ENCODE measurements at places on chromosomes 13 and 19.

DNA sequence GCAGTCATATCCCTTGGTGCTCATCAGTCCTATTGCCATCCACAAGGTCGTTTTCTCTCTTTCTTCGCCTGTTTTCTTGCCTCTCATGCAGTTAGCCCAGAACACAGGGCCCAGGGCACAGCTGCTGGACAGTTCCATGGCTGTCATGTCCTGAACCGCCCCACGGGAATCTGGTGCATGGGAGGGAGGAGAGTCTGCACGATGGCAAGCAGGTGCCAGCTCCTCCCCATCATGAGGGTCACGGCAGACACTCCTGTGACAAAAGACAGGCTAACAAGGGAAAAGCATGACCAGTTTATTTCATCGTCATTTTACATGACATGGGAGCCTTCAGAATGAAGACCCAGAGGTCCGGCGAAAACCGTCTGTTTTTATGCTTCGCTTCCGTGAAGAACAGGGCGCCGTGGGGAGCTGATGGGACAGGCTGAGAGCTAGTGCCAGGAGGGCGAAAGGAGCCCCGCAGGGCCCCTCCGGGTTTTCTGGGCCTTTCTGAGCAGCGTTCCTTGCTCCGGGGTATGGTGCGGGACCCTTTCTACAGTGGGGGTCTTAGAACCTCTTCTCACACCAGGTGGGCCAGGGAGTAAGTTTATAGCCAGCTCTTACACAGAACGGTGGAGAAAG is 135.7 kb downstream of the STK24 start:
- DNase-seq, result no peak

- no peak for DNase-seq
Measured at GRCh38 chr13:107865318-107865575, 350.1 kb downstream of the LIG4 start.

GRCh38 chr13:37919329-37919880 is 49.8 kb upstream of the TRPC4 start:
- DNase-seq, result no peak

- DNase-seq, result no peak
Measured at GRCh38 chr19:47258895-47259555, 2.7 kb downstream of the CCDC9 start.

DNA sequence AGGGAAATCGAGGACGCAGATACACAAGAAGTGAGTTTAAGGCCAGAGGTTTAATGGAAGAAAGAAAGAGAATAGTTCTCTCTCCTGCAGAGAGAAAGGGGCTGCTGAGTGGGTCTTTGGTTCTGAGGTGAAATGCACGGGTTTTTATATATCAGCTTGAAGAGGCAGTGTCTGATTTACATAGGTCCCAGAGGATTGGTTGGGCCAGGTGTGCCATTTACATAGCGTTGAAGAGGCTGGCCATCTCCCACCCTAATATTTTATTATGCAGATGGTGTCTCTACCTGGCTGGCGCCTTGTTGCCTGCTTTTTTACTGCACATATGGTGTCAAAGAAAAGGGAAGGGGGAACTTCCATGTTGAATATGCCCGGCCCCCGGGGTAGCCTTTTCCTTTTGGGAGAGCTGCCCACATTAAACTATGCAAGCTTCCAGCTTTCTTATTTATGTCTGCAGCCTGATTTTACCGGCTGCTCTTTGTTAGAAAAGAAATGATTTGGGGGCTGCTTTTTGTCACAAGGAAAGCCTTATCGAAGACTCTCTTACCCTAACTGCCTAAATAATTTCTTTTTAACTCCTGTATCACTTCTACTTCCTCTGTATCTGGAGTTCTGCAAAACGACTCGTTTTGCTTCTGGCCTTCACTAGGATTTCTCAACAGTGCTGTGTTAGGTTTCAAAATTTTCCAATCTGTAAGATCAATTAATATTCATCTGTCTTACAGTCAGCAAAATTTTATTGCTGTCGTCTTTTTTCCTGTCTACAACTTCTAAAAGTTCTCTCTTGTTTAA is 268.5 kb downstream of the B3GLCT start:
- no peak for DNase-seq

DNA sequence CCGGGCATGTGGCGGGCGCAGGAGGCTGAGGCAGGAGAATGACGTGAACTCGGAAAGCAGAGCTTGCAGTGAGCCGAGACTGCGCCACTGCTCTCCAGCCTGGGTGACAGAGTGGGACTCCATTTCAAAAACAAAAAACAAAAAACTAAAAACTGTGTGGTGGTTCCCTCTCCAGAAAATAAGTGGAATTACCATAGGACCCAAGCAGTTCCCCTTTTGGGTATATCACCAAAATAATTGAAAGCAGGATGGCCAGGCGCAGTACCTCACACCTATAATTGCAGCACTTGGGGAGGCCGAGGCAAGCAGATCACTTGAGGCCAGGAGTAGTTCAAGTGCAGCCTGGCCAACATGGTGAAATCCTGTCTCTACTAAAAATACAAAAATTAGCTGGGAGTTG is 15.7 kb upstream of the LDLR start:
- no peak for DNase-seq

GRCh38 chr13:29535663-29536655 is 59.5 kb downstream of the SLC7A1 start:
- no peak for DNase-seq

GRCh38 chr13:107205318-107206104 is 637.6 kb upstream of the ARGLU1 start:
- DNase-seq, result peak; percentile 35

GRCh38 chr13:79196843-79197242 is 209.2 kb downstream of the RBM26 start:
- DNase-seq, result no peak

GRCh38 chr13:85728811-85729210 is 70.4 kb downstream of the SLITRK6 start:
- DNase-seq, result no peak

DNA sequence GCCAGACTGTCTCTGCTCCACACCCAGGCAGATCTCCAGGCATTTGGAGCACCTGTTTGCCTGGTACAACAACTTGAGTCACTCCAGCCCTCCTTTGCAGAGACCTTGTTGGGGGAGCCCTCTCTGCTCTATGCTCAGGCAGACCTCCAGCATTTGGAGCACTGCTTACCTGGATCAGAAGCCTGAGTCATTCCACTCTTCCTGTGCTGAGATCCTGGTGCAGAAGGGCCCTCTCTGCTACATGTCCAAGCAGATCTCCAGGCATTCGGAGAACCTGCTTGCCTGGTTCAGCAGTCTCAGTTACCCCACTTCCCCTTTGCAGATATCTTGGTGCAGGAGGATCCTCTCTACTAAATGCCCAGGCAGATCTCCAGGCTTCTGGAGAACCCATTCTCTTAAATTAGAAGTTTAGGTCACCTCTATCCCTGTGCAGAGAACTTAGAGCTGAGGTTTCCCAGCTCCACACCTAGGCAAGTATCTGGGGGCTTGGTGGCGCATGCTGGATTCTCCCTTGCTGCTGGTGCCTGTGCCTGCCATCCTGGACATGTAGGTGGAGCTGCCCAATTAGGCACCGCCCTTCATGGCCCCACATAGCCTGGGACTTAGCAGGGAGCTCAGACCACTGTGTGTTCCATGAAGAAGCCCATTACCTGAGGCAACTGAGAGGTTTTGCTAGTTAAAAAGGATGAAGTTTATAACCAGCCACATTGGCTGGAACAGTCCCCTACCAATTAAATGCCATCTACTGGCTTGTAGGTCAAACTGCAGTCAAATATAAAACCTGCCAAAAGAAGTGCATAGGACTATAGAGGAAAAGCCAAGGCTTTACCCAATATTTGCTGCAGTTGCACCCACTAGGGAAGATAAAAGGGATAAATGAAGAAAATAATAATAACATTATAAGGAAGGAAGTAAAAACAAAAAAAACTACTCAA is 97.6 kb upstream of the SLITRK6 start:
- DNase-seq, result no peak

DNA sequence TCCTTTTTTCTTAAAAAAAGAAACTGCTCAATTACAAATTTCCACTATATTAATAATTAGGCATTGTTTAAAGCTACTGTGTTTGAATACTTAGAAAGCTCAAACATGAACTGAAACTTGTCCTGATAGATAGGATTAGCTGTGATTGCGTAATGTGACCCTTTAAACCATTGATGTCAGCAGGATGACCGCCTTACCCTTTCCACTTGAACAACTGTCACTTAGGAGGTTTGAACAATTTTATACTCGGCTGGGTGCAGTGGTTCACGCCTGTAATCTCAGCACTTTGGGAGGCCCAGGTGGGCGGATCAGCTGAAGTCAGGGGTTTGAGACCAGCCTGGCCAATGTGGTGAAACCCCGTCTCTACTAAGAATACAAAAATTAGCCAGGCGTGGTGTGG is 2.9 kb downstream of the LAMP1 start:
- DNase-seq, result peak; percentile 65

GRCh38 chr13:22412452-22412851 is 741.6 kb downstream of the FGF9 start:
- no peak for DNase-seq

DNA sequence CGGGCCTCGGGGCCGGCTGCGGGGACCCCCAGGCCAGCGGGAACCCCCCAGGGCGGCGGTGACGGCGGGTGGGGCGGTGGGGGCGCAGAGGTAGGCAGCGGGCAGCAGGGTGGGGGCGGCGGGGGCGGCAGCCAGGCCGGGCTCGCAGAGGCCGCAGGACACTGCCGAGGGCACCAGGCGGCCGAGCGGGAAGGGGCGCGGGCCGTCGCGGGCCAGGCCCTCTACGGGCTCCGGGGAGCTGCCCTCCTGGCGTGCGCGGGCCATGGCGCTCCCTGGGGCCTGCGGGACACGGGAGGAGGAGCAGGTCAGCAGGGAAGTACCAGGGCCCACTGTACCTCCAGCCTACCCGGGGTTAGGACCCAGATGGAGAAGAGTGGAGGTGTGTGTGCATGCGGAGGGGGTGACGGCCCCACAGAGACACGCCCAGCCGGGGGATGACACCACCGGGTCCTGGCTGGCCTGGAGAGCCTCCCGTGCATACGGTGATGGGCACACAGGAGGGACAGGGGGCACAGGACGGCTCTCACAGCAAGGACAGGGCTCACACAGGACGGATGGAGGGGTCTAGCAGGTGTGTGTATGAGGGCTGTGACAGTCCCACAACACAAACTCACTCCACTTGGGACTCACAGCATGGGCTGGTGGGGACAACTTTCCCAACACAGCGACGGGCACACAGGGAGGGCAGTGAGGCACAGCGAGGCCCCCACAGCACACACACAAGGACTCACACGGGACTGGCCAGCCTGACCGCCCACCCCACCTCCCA is 2.6 kb downstream of the BBC3 start:
- peak; percentile 34 for DNase-seq

- no peak for DNase-seq
Measured at GRCh38 chr13:111050539-111050879, 64.6 kb upstream of the ARHGEF7 start.

GRCh38 chr13:110680852-110681251 is 25.1 kb downstream of the CARS2 start:
- no peak for DNase-seq

- DNase-seq, result no peak
Measured at GRCh38 chr19:47303966-47304365, 5.7 kb upstream of the C5AR1 start.

DNA sequence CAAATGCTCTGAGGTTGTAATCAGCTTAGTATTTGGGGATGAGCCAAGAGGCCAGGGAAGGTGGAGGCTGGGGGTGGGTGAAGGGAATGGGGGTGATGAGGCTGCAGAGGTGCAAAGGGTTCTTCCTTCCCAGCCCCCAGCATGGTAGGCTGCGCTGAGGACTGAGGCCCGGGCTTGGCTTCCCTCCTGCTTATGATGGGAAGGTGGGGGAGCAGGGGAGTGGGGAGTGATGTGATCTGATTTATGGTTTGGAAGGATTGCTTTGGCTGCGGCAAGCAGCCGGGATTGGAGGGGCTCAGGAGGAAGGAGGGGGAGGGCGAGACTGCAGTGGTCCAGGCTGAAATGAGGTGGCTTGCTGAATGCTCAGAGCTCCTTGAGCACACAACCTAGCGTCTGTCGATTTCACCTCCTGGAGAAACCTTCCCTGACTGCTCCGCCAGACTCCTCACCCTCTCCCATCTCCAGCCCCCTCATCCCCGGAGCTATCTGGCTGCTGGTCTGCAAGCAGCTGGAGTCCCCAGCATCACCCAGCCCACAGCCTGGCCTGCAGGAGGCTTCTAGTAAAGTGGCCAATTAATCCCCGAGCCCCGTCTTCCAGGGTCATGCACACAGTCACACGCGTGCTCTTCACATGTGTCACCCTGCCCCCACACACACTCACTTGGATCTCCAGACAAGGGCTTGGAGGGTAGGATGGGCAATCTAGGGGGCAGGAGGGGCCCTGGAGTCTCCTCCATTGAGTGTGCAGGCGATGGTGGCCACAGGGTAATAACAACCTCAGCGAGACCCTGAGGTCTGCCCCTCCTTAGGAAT is 757 bp upstream of the CLEC11A start:
- no peak for DNase-seq

GRCh38 chr13:23966691-23967615 is 69.7 kb upstream of the C1QTNF9B start:
- no peak for DNase-seq

DNA sequence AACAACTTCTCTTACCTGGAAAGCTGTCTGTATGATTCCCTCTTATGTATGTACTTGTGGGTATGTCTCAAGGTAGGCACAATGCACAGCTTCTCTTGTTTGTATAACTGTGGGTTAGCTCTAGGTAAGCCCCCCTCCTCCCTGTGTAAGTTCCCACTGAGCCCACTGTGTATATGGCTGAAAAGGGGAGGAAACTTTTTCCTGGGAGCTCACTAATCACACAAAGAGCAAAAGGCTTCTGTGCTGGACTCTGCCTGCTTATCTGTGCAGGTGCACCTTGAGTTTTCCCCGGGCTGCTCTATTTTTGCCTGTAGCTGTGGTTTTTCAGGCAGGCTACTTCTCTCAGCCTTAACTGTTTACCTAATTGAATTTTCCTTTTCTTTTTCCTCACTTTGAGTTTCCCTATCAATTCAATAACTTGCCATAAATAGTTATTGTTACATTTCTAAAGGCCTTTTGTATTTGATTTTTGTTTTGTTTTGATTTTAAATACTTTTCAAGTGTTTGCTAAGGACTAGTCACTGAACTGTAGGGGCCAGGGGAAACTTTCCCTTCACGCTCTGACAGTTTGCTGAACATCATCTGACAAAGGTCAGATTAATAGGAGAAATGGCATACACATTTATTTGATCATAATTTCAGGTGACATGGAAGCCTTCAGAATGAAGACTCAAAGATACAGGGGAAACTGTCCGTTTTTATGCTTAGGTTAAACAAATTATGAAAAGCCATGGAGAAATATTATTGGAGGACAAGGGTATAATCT is 423.5 kb upstream of the ATXN8OS start:
- DNase-seq, result no peak

- no peak for DNase-seq
Measured at GRCh38 chr19:283395-283794, 7.8 kb downstream of the PLPP2 start.

DNA sequence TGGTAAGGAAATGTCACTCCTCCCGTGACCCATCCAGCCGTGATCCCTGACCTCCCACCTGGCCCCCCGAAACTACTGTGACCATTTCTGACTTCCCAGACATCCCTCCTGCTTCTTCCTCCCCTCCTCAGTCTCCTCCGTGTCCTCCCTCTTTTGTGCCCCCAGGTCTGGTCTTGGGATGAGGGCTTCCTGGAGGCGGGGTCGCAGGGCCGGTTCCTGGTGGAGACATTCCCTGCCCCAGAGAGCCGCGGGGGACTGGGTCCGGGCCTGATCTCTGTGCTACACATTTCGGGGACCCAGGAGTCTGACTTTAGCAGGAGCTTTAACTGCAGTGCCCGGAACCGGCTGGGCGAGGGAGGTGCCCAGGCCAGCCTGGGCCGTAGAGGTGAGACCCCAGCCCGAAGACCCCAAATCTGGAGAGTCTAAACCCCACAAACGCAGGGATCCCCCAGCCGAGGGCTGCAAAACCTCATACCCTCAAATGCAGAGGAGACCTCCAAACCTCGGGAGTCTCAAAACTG is 5.0 kb downstream of the KIRREL2 start:
- no peak for DNase-seq

All from RCC 7860 (cell line).